ENCODE measurements at places on chromosomes 7 and 10.

DNA sequence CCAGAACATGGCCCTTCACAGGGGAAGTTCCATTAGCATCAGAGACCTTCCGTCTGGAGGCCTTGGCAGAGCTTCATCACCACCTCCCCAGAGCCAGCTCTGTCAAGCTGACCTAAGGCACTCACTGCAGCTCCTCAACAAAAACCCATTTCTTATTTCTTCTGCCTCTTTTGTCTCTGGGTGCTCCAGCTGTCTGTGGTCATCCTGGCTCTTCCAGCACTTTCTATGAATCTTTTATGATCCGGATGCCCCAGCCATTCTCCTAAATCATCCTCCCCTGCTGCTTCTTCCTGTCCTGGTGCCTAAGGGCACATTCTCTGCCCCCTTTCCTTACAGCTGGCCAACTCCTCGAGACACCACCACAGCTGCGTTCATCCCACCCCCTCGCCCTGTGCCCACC lies 171.7 kb upstream of the INSYN2A start:
- no peak for DNase-seq

DNA sequence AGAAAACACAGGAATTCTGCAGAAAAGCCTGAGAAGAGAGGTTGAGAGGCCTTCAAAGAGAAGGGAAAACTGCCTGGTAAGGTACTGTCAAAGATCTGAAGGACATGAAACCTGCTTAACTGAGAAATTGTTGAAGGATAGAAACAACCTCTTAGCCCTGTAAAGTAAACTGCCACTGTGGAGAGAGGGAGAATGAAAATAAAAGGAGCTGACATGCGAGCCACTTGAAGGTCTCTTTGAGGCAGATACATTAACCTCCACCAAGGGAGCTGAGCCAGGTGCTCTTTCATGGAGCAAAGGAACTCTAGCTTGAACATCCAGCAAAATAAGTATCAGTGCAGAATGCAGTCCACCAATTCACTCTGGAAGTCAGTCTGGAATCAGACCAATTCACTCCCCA lies 108.8 kb upstream of the FEZF1 start:
- DNase-seq, result no peak

DNA sequence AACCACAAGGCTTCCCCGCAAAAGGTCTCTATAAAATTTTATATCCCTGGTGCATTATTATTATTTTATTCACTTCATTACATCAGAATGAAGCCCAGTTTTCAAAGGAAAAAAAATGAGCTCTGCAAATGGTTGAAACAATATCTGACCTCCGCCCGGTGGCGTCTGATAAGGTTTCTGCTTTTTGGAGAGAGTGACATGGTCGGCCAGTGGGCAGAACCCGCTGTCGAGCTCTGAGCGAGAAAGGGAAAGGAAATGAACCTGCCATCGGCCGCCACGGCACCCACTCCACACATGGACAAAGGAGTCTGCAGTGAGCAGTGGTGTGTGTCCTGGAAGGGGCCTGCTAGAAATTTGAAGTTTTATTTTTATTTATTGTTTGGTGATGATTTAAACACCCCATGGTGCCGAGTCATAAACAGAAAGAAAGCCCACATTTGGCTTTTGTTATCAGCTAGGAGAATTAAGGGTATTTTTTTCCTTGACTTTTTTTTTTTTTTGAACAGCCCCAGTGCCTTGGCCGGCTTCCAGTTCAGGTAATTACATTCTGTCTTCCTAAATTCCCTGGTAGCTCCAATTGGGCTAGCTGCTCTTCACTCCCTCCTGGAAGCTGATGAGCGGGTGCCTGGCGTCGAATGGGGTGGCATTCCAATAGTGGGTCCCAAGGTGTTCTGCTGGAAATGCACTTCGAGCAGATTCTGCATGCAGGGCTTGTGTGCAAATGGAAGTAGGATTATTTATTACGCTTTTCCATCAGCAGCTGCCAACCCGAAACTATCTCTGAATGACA lies 149.4 kb upstream of the MKI67 start:
- DNase-seq, result no peak

DNA sequence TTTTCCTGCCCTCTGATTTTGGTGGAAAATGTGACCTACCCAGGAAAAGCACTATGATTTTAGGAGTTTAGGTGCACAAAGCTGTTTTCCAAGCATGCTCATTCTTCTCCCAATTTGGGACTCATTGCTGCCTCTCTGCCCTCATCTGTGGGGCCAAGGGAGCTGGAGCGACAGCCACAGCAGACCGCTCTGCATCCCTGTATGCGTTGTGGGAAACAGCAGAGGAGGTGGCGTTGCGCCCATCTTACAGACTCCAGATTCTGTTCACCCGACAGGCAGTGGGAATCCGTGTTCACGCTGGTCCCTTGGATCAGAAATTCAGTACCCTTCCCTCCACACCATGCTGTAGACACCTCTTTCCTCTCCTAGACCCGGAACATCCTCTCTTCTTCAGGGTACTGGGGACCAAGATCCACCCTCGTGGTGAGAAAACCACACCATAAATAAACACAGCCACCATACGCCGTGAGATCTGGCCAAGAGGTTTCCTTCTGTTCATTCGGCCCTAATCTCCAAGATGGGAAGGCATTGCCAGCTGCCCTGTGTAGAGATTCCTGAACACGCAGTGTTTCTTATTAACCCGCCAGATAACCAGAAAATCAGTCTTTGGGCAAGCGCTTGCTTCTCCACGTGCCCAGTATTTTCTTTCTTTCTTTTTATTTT lies 87.9 kb downstream of the CUX1 start:
- no peak for DNase-seq

DNA sequence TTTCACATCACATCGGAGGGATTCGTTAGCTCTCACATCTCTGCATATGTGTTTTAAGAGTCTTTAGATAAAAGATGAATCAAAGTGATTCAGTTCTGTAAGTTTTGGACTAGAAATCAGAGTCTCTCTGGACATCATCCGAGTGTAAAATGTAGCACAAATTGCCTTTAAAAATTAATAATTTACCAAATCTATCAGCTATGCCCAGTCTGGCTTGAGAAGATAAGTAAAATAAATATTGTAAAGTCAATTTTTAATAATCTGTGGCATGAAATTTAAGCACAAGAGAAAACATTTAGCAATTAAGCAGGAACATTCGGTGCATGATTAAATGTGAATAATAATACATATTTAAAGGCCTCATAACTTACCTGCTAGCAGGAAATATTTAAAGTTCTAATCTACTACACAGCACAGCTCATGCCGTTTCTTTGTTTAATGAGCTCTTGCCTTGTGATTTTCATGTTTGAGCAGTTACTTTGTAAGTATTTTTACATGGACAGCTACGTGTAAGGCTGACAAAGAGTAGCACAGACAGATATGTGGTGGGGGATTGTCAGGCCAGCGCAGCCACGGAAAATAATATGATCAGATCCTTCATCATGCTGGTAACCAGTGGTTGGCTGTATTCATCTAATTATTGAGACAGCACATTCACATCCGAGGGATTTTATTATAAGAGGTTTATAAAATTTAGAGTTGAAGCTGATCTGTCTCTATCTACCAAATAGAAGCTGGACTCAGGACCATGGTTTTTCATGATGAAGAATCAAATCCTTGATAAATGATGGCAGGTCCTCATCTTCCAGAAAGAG lies 317.3 kb downstream of the ADARB2 start:
- no peak for DNase-seq

- no peak for DNase-seq
Observed at GRCh38 chr10:11317936-11318670, 293.3 kb downstream of the USP6NL start.

GRCh38 chr10:61175316-61175715 lies 231.3 kb upstream of the RHOBTB1 start:
- DNase-seq, result no peak

- DNase-seq, result no peak
Observed at GRCh38 chr7:133696056-133696455, 431.1 kb upstream of the LRGUK start.

DNA sequence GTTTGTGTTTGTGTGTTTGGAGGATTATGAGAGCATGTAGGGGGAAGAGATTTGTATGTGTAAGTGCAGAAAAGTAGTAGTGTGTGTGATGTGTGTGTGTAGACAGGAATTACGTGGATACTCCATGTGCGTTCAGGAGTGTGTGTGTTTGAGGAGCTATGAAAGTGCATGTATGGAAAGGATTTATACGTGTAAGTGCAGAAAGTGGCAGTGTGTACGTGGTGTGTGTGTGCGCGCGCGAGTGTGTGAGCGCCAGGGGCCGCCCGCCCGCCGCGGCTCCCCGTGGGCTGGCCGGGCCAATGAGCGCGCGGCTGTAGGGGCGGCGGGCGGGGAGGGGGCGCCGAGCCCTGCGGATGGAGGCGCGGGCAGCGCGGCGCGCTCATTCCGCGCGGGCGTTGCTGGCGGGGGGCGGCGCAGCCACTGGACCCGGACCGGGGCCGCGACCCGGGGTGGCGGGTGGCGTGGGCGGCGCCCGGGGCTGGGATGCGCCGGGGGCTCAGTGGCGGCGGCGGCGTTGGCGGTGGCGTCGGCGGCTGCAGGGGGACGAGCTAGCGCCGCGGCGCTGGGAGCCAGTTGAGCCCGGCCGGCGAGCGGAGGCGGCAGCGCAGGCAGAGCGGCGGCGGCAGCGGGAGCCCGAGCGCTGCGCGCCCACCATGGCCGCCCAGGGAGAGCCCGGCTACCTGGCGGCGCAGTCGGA lies at the start of gene BICC1:
Gene BICC1 (plus strand): TSS at position 382 of the 697 bp plus-strand sequence. CDS start 272 bp downstream, at position 654.
- DNase-seq, result peak; percentile 65

DNA sequence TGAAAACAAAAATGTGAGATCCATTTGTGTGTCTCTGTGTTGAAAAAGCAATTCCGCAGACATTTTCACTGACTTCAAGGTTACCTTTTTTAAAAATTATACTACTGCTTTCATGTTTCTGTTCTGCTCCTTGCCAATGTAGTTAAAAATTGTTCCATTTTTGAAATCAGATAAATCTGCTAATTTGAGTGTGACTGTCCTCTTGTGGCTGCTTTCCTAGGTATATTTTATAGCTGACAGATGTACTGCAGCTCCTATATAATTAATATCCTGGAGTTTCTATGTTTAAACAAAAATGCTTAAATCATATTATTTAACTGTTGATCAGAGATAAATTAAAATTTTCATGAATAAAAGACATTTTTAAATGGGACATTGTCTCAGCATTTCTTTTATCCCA lies 177.6 kb upstream of the LRRTM3 start:
- DNase-seq, result no peak

DNA sequence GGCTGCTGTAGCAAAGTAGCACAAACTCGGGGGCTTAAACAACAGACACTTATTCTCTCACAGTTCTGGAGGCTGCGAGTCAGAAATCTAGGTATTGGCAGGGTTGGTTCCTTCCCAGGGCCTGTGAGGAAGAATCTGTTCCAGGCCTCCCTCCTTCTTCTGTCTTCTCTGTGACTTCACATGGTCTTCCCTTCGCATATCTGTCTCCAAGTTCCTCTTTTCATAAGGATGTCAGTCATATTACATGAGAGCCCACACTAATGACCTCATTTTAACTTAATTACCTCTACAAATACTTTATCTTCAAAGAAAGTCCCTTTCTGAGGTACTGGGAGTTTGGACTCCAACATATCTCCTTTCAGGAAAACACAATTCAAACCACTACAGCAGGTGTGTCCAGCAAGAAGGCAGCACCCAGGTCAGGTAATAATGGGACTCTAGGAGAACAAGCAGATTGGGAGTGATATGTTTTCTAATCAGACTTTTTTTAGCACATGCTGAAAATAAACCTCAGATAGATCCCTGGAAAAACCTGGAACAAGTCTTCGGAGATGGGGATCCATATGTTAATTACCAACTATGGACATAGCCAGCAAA lies 11.7 kb downstream of the CREB5 start:
- DNase-seq, result no peak

DNA sequence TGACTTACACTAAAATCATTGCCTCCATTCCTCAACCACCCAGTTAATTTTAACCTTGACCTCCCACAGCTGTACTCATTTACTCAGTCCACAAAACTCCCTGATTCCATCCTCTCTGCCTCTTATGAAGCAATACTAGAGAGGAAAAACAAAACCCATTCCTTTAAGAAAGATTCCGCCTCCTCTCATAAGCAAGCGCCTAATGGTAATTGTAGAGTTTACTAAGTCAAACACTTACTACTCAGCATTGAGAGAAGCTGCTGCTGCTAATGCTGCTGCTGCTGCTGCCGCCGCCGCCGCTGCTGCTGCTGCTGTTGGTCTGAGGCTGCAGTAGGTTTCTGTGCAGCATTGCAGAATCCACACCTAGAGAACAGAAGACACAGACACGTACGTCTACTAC lies 2.1 kb upstream of the ADD3 start:
- DNase-seq, result peak; percentile 62

- DNase-seq, result no peak
Observed at GRCh38 chr7:2032876-2033407, 199.8 kb downstream of the MAD1L1 start.

- DNase-seq, result no peak
Observed at GRCh38 chr10:90461437-90462155, 396.2 kb downstream of the HTR7 start.

Data from NCI-H82 (cell line).